ENCODE measurements at places on chromosomes 12 and 14. TPM values are rescaled to one million over a fixed set of nuclear protein-coding genes. Genes with fewer than 3 reads are reported as not detected.

PIWIL1 gene
- 1.4 TPM for total RNA-seq

NOVA1 gene
- 51.5 TPM for total RNA-seq

AHNAK2 gene
- 59.0 TPM for total RNA-seq

GRCh38 chr12:50626026-50626425 is 121.2 kb downstream of the DIP2B start:
- DNase-seq: no peak

DNA sequence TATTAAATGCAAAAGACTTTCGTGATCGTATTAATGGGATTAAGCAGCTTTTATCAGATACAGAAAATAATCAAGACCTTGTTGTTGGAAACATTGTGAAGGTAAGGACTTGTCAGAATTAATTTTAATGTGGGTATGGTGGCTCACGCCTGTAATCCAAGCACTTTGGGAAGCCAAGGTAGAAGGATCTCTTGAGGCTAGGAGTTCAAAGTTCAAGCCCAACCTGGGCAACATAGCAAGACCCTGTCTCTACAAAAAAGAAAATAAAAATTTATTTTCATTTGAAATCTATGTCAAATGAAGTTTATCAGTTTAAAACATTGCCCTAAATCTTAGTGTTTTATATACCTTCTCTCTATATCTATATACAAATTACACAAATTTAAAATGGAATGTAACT is 17.2 kb upstream of the PRPF39 start:
- no peak for DNase-seq

All from umbilical cord (tissue), 2 donors.